ENCODE measurements at places on chromosomes 7 and 10.

GRCh38 chr7:140917258-140917657, 7.5 kb downstream of the BRAF start:
- no peak for DNase-seq

GRCh38 chr10:47167591-47167990, 132.4 kb upstream of the GDF10 start:
- no peak for DNase-seq

GRCh38 chr10:127908959-127909267, 2.0 kb downstream of the PTPRE start:
- DNase-seq, result no peak

DNA sequence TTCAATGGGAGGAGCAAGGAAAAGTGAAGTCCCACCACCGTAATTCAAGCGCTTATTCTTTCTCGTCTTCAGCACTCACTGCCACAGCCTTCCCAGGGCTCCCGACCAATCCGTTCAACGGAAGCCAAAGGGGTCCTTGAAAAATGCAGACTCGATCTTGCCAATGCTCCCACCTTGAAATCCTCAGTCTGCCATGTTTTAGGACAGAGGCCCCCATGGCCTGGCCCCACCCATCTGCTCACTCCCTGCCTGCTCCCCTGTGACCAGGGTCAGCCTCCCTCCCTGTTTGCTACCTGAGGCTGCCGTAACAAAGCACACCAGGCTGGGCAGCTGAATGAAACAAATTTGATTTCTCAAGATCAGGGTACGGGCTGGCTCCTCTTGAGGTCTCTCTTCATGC, 3.0 kb upstream of the DNAAF5 start:
- DNase-seq, result no peak

- no peak for DNase-seq
Measured at GRCh38 chr10:108970016-108970415, 953.3 kb downstream of the XPNPEP1 start.

DNA sequence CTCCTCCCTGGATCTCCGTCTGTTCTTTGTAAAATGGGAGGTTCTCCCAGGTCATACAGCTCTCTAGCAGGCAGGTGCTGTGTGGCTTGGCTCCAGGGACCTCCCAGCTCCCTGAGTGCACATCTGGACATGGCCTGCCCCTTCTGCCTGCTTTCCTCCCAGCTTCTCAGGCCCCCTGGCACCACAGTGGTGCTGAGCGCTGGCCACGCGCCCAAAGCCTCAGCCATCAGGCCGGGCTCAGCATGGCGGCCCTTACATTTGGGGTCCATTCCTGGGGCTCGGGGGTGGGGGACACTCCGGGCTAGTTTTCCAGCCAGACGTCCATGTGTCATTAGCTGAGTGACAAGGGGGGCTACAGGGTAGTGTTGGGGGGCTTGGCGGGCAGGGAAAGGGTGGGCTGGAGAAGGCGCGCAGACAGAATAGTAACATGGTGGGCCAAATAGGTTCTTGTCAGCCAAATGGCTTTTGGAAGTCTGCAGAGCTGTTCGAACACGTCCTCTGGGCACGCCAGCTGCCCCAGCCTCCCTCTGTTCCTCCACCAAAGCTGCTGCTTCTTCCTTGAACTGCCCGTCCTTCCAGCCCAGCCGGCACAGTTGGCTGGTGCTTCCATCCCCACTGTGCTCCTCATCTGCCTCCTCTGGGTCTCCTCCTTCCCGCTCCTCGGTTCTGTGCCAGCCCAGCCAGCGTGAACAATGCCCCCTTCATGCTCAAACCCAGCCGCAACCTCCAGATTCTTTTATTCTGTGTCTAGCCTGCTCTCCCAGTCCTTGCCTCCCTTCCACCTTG, 65.9 kb downstream of the GOLGA7B start:
- no peak for DNase-seq

GRCh38 chr7:130695840-130696239, 9.5 kb upstream of the TSGA13 start:
- DNase-seq, result no peak

DNA sequence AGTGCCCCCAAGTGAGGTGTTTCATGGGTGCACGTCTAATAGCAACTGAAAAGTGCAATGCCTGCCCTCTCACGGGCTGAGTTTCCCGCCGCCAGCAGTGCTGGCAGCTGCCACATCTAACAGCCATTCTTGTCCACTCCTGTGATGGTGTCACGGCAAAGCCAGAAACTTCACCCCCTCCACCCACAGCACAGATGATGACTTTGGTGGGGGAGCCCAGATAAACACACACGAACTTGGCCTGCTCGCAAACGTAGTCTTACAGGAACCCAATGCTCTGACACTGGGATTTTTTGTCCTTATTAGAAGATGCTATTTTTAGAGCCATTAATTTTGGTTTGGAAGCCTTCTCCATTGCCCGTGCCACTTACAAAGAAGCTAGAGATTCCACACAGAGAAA, 26.7 kb downstream of the CPXM2 start:
- no peak for DNase-seq

DNA sequence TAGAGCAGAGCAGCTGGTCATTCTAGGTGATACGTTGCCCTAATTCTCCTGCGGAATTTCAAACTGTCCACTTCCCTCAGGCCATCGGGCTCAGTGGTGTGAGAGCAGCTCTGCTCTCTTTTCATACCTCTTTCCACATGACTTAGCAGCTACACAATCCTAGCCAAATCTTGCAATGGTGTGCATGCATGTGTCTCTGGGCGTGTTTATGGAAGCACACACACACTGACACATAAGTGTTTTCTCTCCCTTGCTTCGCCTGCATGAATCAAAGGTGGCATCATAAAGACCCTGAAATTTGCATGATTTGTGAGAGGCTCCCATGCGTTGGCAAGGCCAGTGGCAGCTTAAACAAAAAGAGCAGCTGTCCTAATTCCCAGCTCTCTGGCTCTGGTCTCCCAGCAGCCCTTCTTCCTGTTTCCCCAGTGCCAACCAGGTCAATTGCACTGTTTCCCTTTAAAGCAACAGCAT, 1189.5 kb downstream of the GATA3 start:
- no peak for DNase-seq

DNA sequence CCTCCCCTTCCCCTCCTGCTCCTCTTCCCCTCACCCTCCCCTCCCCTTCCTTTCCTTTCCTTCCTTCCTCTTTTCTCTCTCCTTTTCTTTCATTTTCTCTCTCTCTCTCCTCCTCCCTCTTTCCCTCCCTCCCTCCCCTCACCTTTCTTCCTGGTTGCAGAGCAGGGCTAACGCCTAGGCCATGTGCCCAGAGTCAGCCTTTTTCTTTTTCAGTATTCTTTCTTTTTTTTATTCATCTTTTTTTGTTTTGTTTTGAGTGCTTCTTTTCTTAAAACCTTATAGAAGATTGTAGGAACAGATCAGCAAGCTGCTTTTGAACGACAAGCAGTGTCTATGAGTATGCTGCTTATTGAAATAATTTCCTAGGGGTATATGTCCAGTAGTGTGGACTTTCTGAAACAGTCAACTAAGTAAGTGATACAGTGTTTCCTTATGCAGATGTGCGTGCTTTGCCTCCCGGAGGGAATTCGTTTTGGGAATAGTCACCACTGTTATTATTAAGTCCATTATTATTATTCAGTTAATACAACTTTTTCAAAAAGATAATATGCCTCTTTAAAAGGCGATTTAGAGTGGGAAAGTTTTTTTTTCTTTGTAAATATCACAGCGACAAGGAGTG, 219.2 kb downstream of the CAMK1D start:
- no peak for DNase-seq

DNA sequence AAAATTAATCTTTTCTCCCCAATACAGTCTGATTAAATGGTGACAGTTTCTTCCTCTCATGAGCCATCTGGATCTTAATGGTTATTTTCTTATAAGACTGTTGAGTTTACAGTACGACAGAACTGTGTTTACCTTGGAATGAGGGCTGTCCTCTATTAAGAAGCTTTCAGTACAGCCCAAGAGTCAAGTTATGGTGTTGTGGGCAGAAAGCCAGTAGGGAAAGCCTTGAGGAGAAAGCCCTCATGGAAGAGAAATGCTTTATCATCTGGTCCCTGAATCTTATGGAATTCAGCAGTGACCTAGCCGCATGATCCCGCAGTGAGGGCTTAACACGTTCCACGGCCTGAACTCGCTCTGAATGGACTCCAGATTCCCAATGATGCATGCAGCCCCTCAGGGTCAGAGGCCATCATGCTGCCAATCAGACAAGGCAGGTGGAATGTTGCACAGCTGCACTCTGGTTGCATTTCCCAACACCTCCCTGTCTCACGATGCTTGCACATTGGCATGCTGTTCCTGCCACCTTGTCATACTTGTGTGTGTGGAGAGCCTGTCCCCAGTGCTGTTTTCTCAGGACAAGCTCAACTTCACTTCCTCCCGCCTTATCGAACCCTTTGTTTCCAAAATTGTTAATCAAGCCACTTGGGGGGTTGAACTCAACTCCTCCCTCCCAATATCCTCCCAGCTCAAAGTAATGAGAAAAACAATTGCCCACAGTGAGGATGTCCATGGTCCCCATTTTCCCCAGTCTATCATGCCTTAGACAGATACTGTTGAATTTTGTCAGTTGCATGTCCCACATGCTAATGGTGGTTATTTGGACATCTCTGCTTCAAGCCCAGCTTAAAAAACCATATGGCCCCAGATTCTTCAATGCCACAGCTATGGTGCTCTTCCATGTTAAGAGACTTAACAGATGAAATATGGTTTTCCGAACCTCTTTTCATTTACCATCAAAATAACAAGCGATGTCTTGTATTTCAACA, 211.1 kb upstream of the TCF7L2 start:
- DNase-seq, result no peak

DNA sequence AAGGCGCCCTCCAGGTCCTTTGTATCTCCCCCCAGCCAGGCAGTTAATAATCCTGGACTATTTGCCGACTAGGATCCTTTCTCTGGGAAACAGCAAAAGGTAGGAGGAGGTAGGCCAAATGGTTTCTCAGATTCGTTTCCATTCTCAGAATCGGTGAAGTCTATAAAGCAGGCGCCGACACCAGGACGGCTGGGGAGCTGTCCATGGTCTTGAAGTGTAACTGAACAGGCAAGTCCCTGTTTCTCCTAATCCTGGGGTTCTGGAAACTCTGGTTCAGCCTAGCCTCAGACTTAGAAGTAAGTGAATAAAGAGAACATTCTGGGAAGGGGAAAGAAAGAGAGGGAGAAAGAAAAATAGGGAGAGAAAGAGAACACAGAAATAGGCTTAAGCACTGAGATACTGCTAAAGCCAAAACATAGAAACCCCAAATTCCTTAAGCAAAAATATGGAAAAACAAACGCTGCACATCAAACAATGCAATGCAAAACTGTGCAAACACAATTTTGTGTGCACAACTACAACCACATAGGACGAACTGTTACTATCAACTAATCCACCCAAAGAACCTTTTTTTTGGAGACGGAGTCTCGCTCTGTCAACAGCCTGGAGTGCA, 11.1 kb upstream of the INA start:
- no peak for DNase-seq

DNA sequence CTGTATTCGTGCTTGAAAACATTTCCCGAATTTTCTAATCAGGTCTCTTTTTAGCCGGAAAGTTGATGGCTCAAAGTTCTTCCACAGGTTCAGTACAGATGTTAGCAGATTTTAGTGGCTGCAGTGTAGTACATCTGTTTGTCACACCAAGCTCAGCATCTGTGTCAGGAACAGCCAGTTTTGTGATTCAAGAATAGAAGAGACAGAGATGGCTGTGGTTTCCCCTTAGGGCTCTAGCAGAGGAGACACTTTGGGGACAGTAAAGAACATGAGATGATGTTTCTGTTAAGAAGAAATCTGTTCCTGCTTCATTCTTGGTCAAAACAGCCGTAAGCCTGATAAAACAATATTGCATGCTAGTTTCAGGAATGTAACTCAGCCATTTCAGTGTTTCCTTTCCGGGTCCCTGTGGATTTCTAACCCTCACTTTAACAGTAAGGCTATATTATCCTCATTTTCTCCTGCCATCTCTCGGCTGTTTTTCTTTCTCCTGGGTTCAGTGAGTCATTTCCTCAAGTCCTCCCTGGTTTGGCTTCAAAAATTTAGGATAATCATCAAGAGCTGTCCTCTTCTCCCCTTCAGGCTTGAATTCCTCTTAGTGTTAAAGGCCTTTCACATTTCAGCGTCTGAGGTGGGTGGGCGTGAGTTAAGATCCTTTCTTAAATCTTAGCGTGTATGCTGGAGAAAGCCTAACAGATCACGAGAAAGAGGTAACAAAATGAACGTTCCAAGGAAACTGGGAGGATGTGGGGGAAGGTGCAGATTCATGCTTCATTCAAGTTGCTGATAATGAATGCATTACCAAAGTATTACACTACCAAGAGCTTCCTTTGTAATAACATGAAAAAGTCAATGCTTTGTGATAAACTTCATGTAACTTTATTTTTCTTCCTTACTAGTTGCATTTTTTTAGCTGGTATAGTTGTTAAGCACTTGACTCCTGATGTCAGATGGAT, 37.1 kb upstream of the BICC1 start:
- DNase-seq, result no peak

DNA sequence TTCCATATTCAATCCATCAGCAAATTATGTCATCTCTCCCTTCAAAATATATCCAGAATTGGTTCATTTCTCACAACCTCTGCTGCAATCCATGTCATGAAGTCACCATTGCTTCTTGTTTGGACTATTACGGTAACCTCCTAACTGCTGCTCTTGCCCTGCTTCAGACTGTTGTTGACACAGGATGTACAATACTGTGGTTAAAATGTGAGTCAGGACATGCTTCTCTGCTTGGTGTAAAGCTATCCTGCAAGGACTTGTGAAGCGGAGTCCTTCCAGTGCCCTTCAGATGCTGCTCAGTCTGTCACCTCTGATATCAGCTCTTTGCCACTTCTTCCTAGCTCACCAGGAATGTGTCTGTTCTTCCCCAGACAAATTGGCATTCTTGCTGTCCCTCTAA, 10.4 kb upstream of the NXPH1 start:
- DNase-seq, result no peak

- DNase-seq, result no peak
Measured at GRCh38 chr10:32692174-32692573, 246.2 kb downstream of the CCDC7 start.

- DNase-seq, result no peak
Measured at GRCh38 chr10:51014680-51015389, 59.5 kb upstream of the PRKG1 start.

GRCh38 chr10:123796736-123797135, 94.9 kb downstream of the CPXM2 start:
- no peak for DNase-seq

- DNase-seq, result no peak
Measured at GRCh38 chr10:24444337-24444736, 235.4 kb downstream of the KIAA1217 start.
